ENCODE measurements at places on chromosomes 13 and 19.

DNA sequence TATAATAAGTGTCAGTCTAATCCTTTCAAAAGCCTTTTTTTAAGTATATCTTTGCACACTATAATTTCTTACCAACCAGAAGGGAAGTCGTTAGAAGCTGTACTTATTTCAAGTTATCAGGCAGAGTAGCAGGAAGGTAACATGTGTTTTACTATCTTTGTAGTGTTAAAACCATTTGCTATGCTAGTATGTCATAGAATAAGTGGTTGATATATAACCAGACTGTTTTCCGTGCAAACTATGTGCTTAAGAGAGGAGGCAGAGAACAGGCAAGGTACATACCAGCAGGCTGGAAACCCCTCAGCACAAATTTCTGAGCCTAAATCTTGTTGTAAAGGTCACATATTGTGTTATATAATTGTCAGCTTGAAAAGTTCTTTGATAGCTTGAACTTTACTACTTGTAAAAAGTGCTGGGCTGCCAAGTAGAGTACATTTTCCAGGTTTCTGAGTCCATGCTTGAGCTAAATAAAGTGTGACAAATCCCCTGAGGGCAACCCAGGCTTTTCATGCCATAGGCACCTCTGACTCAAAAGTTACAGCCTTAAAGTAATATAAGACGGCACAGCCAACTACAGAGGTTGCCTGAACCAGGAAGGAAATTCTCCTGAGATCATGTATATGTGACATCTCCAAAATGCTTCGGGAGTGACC lies 1297.4 kb downstream of the PCDH9 start:
- DNase-seq, result no peak

- no peak for DNase-seq
These were observed 98.3 kb upstream of the UQCRFS1 start for GRCh38 chr19:29311191-29311790.

GRCh38 chr19:3266792-3267514 lies 42.5 kb downstream of the CELF5 start:
- DNase-seq, result no peak

GRCh38 chr19:55603115-55603514 lies 2.3 kb upstream of the ZNF865 start:
- no peak for DNase-seq

- no peak for DNase-seq
These were observed 4.9 kb upstream of the ZSWIM4 start for GRCh38 chr19:13790354-13790753.

GRCh38 chr13:97386801-97387484 lies 47.0 kb upstream of the RAP2A start:
- no peak for DNase-seq

GRCh38 chr13:52862358-52863206 lies 14.1 kb upstream of the PCDH8 start:
- no peak for DNase-seq

DNA sequence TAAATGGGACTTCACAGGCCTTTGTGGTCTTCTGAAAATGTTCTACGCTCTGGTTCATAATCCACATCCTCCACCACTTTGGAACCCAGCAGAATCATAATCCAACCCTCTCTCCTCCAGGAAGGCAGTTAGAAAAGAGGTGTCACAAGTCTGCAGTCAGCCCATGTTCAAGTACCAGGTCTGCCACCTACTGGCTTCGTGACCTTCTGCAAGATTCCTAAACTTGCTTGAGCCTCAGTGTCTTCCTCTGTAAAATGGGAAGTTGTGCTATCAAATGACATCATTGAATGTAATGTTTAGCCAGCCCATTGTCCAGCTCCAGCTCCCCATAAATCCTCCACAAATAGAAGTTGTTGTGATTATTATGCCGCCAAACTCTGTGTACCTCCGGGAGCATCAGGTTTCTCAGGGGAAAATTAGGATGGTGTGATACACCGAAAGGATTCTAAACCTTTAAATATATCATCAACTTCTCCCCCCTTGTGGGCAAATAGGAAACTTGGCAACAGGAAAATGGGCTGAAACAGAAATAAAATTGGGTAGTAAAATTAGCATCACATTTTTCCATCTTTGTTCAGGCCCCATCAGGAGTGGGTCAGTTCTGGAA lies 109.7 kb downstream of the NUFIP1 start:
- DNase-seq, result no peak

- DNase-seq, result no peak
These were observed 14.0 kb upstream of the KPTN start for GRCh38 chr19:47497821-47498520.

DNA sequence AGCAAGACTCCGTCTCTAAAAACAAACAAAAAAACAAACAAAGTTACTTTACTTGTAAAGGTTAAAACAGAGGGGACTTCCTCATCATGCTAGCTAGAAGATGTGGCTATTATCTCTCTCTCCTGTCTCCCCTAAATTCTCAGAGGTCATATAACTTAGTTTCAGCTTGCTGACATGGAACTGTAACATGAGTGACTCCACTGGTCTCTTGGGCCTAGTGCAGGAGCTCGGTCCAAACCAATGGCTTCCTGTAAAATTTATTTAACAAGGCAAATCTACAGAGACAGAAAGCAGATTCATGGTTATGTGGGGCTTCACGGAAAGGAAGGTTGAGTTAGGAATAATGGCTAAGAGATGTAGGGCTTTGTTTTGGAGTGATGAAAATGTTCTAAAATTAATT lies 9.5 kb upstream of the KASH5 start:
- no peak for DNase-seq

GRCh38 chr19:18853755-18854427 lies 22.1 kb downstream of the UPF1 start:
- peak; percentile 66 for DNase-seq

DNA sequence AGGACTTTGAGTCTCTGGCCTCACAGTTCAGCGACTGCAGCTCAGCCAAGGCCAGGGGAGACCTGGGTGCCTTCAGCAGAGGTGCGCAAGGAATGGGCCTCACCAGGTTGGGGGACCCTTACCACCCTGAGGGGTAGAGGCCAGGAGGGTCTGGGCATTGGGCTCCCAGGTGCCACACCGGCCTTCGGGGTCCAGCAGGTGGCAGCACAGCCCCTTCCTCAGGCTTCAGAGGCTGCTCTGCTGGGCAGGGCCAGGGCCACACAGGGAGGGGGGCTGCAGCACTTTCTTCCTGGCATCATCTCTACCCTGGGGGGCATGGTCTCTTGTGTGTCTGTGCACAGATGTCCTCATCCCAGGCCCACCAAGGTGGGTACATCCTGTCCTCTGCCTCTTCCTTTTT lies 12.9 kb downstream of the PIN1 start:
- DNase-seq, result no peak

- DNase-seq, result no peak
These were observed 2.6 kb upstream of the OXGR1 start for GRCh38 chr13:96996886-96997285.

DNA sequence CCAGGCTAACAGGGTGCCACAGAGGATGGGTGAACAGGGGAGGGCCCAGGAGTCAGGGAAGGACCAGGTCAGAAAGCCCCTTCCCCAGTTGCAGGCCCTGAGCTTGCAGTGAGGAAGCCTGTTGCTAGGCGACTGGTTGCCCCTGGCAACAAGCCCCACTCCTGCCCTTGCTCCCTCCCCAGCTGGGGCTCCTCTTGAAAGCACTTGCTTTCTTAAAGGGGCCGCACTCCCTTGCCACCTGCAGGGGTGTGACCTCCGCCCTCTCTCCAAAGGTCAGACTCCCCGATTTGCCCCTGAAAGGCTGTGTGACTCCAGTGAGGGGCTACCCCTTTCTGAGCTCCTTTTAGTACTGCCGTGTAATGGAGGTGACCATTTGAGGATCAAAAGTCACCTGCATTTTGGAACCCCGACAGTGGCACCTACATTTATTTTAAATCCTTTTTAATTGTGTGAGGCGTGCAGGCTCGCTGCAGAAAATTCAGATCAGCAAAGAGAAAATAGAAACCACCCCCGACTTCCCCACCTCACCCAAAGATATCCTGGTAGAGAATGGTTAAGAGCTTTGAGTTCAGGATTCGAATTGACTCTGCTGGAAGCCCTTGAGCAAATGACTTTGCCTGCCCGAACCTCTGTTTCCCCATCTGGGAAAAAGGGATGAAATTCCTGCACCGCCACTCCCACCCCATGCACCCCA lies 4.8 kb downstream of the FCHO1 start:
- no peak for DNase-seq

DNA sequence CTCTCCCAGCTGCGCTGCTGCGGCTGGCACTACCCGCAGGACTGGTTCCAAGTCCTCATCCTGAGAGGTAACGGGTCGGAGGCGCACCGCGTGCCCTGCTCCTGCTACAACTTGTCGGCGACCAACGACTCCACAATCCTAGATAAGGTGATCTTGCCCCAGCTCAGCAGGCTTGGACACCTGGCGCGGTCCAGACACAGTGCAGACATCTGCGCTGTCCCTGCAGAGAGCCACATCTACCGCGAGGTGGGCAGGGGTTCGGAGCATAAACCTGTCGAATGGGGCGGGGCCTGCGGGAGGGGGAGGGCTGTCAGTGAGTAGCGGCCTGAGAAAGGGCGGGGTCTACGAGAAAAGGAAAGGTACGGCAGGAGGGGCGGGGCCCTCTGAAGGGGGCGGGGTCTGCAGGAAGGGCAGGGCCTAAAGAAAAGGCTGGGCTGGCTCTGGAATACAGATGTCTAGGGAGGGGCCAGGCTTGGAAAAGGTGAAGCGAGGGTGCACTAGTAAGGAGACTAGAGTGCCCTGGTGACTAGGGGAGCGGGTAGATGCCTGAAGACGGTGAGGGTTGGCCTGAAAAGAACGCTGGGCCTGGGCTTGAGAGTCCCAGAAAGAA lies 3.6 kb downstream of the CD37 start:
- peak; percentile 95 for DNase-seq

GRCh38 chr19:29372091-29372415 lies 153.7 kb upstream of the VSTM2B start:
- no peak for DNase-seq

- DNase-seq, result no peak
These were observed 117.9 kb downstream of the STOML3 start for GRCh38 chr13:38872693-38873092.

- peak; percentile 75 for DNase-seq
These were observed 675 bp downstream of the PEG3 start for GRCh38 chr19:56839652-56840450.

DNA sequence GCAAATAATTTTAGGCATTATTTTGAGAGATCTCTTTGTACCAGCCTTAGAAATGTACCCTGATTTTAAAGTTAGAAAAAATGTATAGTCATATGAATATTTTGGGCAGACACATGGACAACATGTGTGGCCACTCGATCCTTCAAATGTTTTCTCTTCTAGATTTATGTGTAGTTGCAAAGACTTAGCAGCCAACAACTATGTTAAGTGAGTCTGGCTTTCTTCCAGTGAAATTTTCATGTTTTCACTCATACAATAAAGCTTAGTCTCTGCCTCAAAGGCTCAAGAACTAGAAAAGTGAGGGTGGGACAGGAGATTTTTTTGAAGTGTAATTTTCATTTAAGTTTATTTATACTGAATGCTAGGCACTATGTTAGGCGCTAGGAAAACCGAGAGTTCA lies 207.7 kb upstream of the DACH1 start:
- DNase-seq, result no peak

DNA sequence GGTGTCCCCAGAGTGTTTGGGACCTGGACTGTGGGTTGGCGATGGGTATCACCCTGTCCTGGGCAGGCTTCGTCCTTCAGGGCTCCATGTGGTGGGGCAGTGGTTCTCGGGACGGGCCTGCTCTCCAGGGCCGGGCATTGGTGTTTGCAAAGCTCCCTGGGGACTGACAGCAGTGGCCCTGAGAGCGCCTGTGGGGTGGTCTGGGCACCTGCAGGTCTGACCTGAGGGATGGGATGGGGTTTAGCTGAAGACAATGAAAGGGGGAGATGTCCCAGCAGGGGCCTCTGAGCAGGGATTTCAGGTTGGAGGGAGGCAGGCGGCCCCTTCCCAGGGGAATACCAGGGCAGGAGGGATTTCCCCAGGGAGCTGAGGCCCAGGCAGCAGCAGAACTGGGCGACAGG lies 68.3 kb upstream of the MCF2L start:
- peak; percentile 43 for DNase-seq

DNA sequence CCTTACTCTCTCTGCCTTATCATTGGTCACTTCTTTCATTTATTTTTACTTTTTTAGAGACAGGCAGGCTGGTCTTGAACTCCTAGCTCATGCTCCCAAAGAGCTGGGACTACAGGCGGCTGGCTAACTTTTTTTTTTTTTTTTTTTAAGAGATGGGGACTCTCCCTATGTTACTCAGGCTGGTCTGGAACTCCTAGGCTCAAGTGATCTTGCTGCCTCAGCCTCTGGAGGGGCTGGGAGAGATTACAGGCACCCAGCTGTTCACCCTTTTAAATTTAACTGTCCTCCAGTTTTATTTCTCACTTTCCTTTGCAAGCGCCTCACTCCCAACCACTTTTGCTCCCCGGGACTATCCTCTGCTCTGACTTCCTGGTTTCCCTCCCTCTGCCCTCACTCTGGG lies 5.6 kb upstream of the CLDN10 start:
- DNase-seq, result no peak

DNA sequence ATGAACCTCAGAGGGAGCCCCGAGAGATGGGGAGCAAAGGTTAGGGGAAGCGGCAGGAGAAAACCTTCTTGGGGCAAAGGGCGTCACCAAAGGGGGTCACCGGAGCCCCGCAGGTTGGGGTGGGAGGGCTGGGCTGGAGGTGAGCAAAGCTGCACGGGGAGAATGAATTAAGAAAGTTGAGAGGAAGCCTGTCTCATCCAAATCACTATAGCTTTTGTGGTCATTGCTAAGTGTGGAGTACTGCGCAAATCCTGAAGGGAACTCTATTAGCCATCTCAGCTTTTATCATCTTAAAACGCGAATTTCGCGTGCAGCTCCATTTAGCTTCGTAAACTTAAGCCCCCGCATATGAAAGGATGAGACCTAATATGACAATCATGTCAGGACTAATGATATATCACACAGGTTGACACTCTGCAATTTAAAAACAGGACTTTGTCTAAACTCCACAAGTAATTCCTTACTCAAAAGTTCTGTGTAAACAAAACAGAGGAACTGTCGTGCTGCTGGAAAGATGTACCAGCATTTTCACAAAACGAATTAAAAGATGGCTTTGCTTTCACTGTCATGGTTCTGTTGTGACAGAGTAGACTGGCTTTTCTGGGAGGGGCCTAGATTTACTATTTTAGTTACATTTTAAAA lies 631 bp downstream of the LACC1 start:
- DNase-seq, result no peak

DNA sequence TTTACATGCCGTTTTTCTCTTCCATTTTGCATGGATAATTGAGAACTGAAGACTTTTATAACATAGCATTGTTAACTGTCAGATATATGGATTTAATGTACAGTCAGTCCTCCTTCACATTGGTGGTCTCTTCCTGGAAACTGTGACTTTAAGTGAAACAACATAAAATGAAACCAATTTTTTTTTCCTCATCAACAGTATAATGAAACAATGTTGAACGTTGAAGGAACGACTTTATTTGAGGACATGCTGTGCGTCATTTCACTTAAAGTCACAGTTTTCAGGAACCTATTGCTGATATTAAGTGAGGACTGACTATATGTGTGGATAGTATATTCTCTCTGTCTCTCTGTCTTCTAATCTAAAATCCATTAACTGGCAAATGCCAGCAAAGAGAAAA lies 54.8 kb downstream of the COG3 start:
- no peak for DNase-seq

- DNase-seq, result no peak
These were observed 500 bp downstream of the ZFP30 start for GRCh38 chr19:37654629-37655300.

- DNase-seq, result no peak
These were observed 173.9 kb downstream of the FLT1 start for GRCh38 chr13:28320884-28321574.

- no peak for DNase-seq
These were observed 40.9 kb downstream of the ATP7B start for GRCh38 chr13:51970349-51970748.

GRCh38 chr13:66994097-66994496 lies 236.0 kb downstream of the PCDH9 start:
- DNase-seq, result peak; percentile 29

- no peak for DNase-seq
These were observed 267.1 kb downstream of the KLF5 start for GRCh38 chr13:73325723-73326558.
